ENCODE measurements at places on chromosomes 13 and 19.

DNA sequence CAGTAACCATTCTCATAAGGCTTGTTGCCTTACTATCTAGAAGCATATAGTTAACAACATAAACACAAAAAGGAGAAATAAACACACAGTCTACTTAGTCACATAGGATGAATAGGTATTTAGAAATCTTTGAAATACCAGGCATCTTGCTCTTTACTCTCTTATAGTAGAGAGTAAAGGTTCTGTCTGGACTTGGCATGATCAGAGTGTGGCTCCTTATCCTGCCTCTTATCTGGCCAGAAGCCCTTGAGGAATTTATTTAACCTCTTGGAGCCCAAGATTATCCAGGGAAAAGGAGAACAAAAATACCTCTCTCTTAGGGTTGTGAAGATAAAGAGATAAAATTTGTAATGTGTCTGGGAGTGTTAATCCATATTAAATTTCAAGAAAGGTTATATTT lies 100.2 kb upstream of the MBNL2 start:
- DNase-seq: no peak

- no peak for DNase-seq
These were observed 221.7 kb upstream of the SPRY2 start for GRCh38 chr13:80562433-80563156.

DNA sequence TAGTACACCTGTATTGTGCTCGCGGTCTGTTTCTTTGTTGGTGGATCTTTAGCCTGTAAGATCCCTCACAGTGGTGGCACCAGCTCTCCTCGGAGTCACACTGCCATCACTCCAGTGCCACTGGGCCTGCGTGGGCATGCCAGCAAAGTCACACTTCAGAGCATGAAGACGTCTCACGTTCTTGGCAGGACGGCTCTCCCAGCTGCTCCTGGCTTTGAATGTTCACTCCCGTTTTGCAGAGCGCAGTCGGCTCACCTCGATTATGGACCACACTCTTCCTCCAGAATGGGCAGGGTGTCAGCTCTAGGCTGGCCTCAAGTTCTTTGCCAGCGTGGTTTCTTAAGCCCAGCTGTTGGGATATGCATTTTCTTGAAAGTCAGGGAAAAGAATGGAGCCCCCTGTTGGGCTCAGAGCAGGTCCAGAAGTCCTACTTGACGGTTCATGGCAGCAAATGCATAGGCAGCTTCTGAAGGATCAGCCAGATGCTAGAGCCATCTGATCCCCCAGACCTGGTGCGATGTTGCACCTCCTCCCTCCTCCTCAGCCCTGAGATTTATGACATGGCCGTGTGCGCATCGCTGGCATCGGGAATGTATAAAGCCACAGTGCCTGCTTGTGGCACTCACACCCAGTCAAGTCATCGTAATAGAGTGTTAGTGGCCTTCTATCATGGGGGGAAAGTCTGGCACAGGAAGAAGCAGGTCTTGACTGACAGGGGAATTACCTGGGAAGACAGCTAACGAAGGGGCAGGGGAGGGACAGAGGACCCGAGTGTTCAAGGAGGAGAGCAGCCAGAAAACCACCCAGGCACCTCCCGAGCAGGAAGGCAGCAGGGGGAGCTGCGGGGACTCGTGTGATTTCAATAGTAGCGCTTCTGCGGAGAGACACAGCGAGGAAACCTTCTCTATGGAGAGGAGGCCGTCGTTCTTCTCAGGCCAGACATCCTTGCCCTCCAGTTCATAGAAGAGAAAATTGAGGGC lies 40.2 kb upstream of the NPAS1 start:
- no peak for DNase-seq

GRCh38 chr13:51848674-51849073 lies 3.7 kb upstream of the TMEM272 start:
- no peak for DNase-seq

DNA sequence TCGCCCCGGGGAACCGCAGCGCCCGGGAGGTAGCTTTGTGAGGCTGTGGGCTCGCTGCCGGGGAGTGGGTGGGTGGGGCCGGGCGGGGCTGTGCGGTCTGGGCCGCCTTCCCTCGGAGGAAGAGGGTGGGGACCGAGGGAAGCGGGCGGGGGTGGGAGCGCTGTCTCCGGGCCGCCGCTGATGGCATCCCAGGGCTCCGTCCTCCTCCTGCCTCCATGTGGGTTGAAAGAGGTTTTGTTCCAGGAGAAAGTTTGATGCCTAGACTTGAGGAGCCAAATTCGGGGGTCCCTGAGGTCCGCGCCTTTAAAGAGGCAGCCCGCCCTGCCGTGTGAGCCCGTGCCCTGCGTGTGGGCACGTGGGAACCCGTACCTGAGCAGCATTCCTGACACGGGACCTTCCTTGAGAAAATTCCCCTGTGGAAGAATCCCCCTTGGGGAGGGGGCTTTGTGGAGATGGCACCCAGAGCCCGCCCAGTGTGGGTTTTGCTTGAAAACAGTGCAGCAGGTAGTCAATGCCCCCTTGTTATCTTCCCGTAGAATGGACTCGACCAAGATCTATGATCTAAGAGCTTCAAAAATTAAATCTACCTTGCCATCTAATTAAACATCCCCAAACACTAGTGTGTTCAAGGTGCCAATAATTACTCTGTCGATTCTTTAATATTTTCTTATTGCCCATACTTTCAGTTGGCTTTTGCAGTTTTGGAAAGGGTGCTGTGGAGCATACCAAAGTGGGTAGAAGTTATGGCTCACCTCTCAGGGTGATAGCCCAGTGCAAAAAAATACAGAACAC lies 107.8 kb downstream of the RXFP2 start:
- no peak for DNase-seq

DNA sequence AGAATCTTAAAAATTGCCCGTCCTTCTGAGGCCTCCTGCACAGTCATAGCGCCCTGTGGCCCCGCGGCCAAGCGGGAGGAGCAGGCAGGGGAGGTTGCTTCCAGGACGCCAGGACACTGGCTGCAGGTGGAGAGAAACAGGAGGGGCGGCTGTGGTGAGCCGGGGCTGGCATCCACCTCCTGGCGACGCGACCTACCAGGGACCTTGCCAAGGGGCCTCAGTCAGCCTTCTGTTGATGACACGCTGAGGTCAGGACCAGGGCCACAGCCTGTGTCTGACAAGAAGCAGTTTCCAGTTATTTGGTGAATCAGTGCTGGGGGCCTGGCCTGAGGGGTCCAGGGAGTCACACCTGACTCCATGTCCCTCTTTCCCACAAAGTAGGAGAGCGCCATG lies 13.3 kb upstream of the MKNK2 start:
- no peak for DNase-seq

DNA sequence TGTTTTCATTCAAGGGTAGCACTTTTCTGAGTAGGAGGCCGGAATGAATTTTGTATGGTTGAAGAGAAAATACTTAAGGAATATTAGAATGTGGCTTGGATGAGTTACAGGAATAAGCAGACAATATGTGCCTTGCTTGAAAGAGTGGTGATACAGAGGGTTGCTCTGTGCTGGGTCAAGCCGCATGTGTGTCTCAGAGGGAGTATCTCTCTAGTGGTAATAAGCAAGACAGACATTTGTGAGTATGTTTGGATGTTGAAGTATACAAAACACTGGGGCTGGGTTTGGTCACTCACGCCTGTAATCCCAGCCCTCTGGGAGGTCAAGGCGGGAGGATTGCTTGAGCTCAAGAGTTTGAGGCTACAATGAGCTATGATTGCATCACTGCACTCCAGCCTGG lies 103.9 kb downstream of the LMO7 start:
- no peak for DNase-seq

- DNase-seq: no peak
These were observed 738.5 kb downstream of the DIAPH3 start for GRCh38 chr13:59425211-59425741.

GRCh38 chr13:30088312-30088855 lies 219.0 kb downstream of the KATNAL1 start:
- DNase-seq: peak; percentile 36

DNA sequence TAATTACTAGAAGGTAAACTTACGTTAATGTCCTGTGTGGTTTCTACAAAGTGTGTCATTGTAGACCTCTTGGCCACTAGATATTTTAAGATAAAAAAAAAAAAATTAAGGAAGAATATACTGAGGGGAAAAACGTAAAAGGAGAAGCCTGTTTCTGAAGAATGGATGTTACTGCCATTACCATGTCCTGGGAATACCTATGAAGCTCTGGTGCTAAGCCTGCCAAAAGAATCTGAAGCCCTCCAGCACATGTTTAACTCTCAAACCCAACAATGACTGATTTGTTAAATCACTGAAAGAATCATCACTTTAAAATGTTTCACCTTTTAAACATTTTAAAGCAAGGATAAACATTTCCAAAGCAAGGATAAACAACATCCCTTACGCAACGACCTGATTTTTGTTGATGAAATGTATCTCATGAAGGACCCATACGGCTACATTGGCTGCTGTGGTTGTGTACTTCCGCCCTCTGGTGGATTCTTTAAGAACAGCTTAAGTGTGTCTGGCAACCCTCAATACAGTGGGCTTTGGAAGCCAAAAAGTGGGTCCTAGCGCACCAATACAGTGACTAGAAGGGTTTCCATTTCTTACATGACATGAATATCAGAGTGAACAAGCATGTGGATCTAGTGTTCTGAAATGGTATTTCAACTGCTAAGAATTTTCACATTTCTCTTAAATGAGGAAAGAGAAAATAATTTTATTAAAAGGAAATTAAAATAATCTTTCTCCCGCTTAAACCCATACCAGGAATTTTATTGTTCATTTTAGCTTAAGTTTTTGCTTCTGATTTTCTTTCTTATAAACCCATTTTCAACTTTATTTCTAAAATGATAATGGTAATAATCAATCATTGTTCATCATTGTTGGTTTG lies 74.5 kb upstream of the RAP2A start:
- DNase-seq: peak; percentile 37

GRCh38 chr13:41302743-41303142 lies 8.3 kb upstream of the NAA16 start:
- DNase-seq: no peak

GRCh38 chr13:53214433-53214832 lies 185.8 kb downstream of the OLFM4 start:
- DNase-seq: no peak

- DNase-seq: peak; percentile 57
These were observed 1.9 kb upstream of the TSC22D1 start for GRCh38 chr13:44578067-44578400.

GRCh38 chr19:46728693-46729339 lies 11.9 kb upstream of the PRKD2 start:
- DNase-seq: peak; percentile 22

- no peak for DNase-seq
These were observed 40.5 kb downstream of the FAM124A start for GRCh38 chr13:51262501-51263211.

GRCh38 chr13:91331047-91331915 lies 16.2 kb upstream of the MIR17HG start:
- DNase-seq: no peak

GRCh38 chr13:48400850-48401291 lies 12.0 kb downstream of the LPAR6 start:
- peak; percentile 71 for DNase-seq

GRCh38 chr19:1471010-1471514 lies 8.0 kb downstream of the C19orf25 start:
- no peak for DNase-seq

DNA sequence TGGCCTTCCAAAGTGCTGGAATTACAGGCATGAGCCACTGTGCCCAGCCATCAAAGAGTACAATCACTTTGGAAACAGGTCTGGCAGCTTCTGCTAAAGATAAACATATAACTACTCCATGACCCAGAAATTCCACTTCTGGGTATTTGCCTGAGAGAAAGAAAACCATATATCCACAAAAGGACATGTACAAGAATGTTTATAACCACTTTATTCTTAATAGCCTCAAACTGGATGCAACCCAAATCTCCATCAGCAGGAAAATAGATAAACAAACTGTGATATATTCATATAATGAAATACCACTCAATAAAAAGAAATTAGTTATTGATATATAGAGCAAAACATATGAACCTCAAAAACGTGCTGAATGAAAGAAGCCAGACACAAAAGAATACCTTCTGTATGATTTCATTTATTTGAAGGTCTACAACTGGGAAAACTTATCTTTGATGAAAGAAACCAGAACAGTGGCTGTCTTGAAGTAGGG lies 40.5 kb downstream of the TEX26 start:
- DNase-seq: no peak

DNA sequence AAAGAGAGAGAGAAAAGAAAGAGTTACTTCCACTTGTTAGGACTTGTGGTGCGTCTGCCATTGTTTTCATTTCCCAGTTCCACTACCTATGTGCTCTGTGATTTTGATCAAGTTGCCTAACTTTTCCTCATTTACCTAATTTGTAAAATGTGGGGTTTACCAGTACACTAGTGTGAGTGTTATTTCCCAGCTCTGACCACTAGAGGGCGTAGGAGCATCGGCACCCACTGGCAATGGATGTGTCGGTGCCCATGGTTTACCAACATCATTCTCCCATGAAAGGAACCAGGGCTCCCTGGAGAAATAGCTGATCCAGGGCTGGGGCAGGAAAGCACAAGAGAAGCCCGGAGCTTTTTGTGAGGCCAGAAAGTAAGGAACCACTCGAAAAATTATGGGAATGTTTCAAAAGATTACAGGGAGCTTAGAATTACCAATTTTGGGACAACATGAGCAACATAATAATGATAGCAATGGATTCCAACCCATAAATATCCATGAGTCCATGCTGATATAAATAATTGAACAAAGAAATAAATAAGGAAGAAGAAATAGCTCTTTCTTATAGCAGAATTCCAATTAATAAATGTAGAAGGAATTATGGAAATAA lies 15.1 kb upstream of the CEACAM4 start:
- DNase-seq: peak; percentile 53

GRCh38 chr13:48477191-48477855 lies 55.6 kb downstream of the RCBTB2 start:
- DNase-seq: no peak

DNA sequence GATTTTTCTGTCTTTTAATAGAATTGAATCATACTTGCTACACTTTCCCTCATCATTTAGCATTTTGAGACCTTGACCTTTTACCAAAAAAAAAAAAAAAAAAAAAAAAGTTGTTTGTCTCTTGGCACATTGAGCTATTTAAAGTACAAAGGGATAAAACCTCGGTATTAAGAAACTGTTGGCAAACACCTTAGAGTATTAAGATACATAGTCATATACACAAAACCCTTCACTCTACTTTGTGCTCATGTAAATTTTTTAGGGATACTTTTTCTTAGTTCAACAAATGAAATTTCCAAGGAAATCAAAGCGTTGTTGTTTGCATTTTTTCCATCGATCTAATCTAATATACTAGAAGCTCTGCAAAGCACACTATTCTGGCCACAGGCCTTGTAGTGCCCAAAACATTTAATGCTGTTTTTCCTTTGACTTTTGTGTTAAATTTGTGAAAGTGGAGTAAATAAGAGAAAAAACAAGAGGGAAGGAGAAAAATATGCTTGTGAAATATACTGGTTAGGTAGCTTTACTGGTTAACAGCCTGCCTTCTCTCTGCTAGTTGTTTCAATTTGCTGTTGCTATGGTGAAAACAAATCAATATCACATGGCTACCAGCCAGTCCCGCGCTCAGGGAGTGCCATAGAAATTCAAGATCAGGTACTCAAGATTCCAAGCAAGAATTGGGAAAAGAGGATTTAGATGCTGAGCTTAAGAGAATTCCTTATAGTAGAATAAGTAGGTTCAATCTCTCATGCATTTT lies 2.6 kb downstream of the MBNL2 start:
- DNase-seq: no peak
